Suprapubic skin (tissue), 4 donors: ENCODE measurements at places on chromosomes 6 and 20. TPM values are rescaled to one million over a fixed set of nuclear protein-coding genes. Genes with fewer than 3 reads are reported as not detected.

GRCh38 chr20:59204165-59204894 is 40.7 kb downstream of the ZNF831 start:
- H3K27me3 ChIP-seq = peaks cover 29% of the 10 kb centered on the region
- H3K4me1 ChIP-seq = no peaks in the 10 kb centered on the region
- H3K4me3 ChIP-seq = no peak overlapping the region
- H3K36me3 ChIP-seq = no peaks in the 10 kb centered on the region
- no peak overlapping the region for H3K27ac ChIP-seq

GRCh38 chr6:135647521-135647920 is 150.0 kb upstream of the AHI1 start:
- no peak overlapping the region for H3K27ac ChIP-seq
- no peaks in the 10 kb centered on the region for H3K4me1 ChIP-seq
- H3K4me3 ChIP-seq = no peak overlapping the region
- no peak for DNase-seq

DNA sequence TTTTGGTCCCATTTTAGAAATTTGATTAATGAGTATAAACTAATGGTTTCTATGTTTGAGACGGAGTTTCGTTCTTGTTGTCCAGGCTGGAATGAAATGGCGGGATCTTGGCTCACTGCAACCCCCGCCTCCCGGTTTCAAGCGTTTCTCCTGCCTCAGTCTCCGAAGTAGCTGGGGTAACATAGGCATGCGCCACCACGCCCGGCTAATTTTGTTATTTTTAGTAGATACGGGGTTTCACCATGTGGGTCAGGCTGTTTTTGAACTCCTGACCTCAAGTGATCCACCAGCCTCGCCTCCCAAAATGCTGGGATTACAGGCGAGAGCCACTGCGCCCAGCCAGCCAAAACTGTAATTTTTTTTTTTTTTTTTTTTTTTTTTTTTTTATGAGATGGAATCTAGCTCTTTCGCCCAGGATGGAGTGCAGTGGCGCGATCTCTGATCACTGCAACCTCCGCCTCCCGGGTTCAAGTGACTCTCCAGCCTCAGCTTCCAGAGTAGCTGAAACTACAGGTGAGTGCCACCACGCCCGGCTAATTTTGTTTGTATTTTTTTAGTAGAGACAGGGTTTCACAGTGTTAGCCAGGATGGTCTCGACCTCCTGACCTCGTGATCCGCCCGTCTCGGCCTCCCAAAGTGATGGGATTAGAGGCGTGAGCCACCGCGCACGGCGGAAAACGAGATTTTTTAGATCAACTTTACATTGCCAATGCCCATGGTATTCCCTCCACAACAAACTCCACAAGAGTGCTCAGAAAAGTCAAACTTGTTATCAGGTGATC is 127.8 kb downstream of the HFE start:
- no peak overlapping the region for H3K27ac ChIP-seq
- no peak for DNase-seq
- H3K4me1 ChIP-seq = peaks cover 25% of the 10 kb centered on the region
- H3K4me3 ChIP-seq = peak overlapping the region; percentile 65

- no peaks in the 10 kb centered on the region for H3K36me3 ChIP-seq
- no peak for DNase-seq
- no peak overlapping the region for H3K4me3 ChIP-seq
- no peaks in the 10 kb centered on the region for H3K4me1 ChIP-seq
Measured at GRCh38 chr6:92507552-92507951, 911.8 kb downstream of the EPHA7 start.

DNA sequence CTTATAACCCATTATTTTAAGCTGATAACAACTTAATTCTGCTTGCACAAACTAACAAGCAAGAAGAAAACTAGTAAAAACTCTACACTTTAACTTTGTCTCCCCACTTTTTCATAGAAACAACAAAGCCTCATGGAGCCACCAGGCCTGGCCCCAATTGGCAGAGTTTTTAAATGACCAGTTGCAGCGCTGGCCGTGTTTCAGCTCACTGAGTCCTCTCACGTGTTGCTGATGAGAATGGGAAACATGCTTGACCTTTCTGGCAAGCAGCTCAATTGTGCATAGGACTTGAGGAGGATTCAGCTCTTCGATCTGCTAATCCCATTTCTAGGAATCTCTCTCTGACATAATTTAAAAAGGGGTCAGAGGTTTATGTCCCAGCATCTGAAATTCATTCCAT is 24.5 kb upstream of the GRM4 start:
- peak; percentile 55 for DNase-seq
- no peaks in the 10 kb centered on the region for H3K27me3 ChIP-seq
- H3K4me1 ChIP-seq = peaks cover 11% of the 10 kb centered on the region
- no peaks in the 10 kb centered on the region for H3K36me3 ChIP-seq
- no peak overlapping the region for H3K4me3 ChIP-seq
- no peak overlapping the region for H3K27ac ChIP-seq

DNA sequence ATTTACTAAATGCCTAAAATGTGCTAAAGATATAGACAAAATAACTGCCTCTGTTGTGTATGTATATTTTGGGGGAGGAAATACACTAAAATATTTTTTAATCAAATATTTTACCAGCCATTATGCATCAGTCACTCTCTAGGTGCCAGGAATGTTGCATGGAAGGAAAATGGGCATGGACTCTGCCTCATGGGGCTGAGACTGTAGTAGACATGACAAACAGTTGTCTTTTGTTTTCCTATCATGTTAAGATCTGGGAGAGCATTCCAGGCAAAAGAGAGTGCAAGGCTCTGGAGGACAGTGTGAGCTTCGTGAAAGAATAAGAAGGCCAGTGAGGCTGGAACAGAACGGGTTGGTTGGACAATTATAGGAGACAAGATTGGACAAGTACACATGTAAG is 26.5 kb downstream of the HLA-DOB start:
- H3K27ac ChIP-seq = no peak overlapping the region
- H3K27me3 ChIP-seq = peaks cover 37% of the 10 kb centered on the region
- no peak for DNase-seq

DNA sequence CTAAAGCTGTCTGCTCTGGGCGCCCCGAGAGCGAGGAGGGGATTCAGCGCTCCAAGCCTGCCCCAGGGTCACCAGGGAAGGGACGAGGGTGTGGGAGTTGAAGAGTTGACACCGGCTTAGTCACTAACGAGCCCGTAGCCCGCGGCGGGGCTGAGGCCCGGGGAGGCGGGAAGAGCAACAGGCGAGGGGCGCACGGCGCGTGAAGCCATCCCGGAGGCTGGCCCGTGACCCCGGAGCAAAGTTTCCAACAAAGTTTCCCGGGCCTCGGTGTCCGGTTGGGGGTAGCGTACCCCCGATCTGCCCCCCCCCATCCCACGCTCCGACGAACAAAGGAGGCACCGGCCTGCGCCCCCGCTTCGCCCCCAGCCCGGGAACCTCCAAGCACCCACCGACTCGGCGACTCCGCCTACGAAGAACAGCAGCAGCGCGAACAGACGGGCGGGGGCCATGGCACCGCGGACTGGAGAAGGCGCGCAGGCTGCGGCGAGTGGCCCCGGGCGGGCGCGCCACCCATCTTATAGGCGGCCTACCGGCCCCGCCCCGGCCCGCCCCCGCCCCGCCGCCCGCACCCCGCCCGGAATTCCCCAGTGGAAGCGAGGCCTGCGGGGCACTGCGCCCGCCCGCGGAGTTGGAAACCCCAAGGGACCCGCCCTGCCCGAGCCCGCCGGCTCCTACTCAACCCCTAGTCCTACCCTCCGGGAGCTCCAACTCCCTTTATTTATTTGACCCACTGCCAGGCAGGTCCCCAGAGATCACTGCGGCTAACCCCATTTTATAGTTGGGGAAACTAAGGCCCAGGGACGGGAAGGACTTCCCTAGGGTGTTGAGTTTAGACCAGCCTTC is at the start of gene SDC4:
TSS of gene SDC4 (minus strand) at position 489 of the 843 bp plus-strand sequence. CDS start at position 449, 40 bp downstream.
- DNase-seq = peak; percentile 83
- H3K4me3 ChIP-seq = peak within 1 kb of the TSS; percentile 75
- peaks cover 49% of the 10 kb centered on the region for H3K4me1 ChIP-seq
- H3K36me3 ChIP-seq = no peaks in the 10 kb centered on the region
- no peaks in the 10 kb centered on the region for H3K27me3 ChIP-seq
- H3K27ac ChIP-seq = peak within 1 kb of the TSS; percentile 94

- no peaks in the 10 kb centered on the region for H3K27me3 ChIP-seq
- H3K27ac ChIP-seq = no peak overlapping the region
- no peak for DNase-seq
Measured at GRCh38 chr6:7047128-7047527, 60.6 kb upstream of the RREB1 start.

DNA sequence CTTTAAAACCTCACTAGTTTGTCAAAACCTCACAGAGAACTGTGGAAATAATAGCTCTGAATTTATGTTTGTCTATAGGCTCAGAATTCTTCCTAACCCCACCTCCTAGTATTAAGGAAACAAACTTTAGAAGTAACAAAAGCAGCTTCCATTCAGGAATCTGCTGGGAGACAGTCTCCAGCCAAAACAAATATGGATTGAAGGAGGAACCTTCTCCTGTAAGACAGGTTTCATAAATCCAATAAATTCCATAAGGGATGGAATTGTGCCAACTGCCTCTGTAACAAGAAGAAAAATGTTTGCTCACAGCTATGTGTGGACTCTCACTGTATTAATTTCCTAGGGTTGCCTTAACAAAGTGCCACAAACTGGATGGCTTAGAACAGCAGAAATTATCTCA is 7.5 kb downstream of the SYCP2 start:
- no peak overlapping the region for H3K4me3 ChIP-seq
- H3K27ac ChIP-seq = peak overlapping the region; percentile 32
- H3K36me3 ChIP-seq = no peaks in the 10 kb centered on the region
- H3K4me1 ChIP-seq = no peaks in the 10 kb centered on the region
- no peak for DNase-seq

DNA sequence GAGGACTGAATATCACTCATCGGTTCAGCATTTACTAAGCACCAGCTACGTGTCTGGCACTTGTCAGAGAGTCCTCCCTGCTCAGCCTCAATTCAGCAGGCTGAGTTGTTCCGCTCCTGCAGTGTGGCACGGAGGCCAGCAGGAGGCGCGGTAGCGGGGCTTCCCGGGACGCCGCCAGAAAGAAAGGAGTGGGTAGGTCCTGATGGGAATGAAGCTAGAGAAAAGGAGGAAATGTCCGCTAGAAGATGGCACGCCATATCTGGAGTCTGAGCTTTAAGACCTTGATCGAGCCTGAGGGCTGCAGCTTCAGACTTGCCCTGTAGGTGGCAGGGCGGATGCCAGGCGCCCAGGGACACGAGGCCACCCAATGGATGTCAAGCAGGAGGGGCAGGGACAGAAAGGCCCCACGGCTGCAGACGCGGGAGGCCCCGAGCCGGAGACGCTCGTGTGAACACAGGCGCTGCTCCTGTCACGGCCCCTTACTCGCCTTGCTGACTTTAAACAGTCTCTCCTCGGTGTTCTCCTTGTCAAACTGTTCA is 18.7 kb downstream of the SERPINB6 start:
- H3K27ac ChIP-seq = peak overlapping the region; percentile 35
- H3K4me3 ChIP-seq = peak overlapping the region; percentile 21
- peaks cover 19% of the 10 kb centered on the region for H3K36me3 ChIP-seq
- peaks cover 21% of the 10 kb centered on the region for H3K4me1 ChIP-seq
- DNase-seq = peak; percentile 87

GRCh38 chr20:53244711-53245110 is 272.6 kb downstream of the TSHZ2 start:
- H3K27ac ChIP-seq = no peak overlapping the region
- H3K4me1 ChIP-seq = no peaks in the 10 kb centered on the region
- no peaks in the 10 kb centered on the region for H3K36me3 ChIP-seq
- DNase-seq = no peak

DNA sequence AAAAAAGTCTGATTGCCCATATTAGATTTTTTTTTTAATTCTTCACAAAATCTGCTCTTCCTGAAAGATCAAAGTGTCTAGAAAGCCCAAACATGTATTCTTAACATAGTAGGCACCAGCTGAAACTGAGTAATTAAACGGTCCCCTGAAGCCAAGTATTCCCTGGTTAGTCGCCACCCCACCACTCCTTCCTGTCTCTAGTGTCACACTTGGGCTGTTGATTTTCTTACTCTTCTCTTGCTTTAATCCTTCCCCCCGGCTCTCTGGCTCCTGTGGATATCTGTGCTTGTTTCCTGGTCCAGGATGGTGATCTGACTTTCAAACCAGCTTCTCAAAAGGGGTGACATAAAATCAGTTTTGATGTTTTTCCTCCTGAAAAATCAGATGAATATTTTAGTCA is 162.9 kb downstream of the QKI start:
- H3K4me1 ChIP-seq = peaks cover 15% of the 10 kb centered on the region
- no peak for DNase-seq
- no peaks in the 10 kb centered on the region for H3K36me3 ChIP-seq

DNA sequence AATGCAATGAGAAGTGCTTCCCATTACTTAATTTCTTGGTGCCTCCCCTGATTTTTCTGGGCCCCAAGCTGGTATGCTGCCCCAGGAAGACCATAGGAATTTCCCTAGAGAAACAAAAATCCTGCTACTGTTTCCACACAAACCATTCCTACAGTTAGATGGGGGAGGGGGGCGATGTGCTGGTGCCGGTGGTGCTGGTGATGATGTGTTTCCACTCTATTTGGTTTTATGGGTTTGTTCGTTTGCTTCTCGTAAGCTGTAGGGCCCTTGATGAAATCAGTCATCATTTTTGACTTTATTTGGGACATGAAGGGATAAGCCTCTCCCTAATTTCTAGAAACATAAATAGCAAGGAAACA is 105.1 kb downstream of the MKKS start:
- no peaks in the 10 kb centered on the region for H3K36me3 ChIP-seq
- H3K4me3 ChIP-seq = no peak overlapping the region
- no peak overlapping the region for H3K27ac ChIP-seq
- no peaks in the 10 kb centered on the region for H3K4me1 ChIP-seq
- no peaks in the 10 kb centered on the region for H3K27me3 ChIP-seq

- peaks cover 36% of the 10 kb centered on the region for H3K4me1 ChIP-seq
- no peak within 1 kb of the TSS for H3K27ac ChIP-seq
- peak within 1 kb of the TSS; percentile 47 for H3K4me3 ChIP-seq
- peaks cover 83% of the 10 kb centered on the region for H3K27me3 ChIP-seq
Measured at GRCh38 chr6:34146021-34146782, at the start of gene GRM4. Gene GRM4, minus strand, starts transcription at chr6:34146087. Its CDS starts 12,591 bp downstream, at chr6:34133496.

DNA sequence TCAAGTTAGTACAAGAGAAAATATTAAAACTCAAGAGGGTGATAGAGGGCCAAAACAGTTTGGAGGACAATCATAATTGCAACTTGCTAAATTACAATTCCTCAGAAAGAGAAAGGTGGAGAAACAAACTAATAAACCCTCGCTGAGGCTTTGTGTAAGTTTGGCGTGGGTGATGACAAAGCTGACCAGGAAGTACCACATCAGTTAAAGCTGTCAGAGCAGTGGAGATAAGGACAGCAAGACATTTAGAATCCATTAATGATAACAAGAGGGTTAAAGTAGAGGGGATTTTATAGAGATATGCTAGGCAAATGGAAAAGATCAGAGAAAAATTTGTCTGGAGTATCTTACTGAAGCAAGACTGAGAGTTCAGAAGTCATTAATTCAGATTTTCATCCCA is 334.4 kb downstream of the TFAP2B start:
- H3K36me3 ChIP-seq = no peaks in the 10 kb centered on the region
- H3K4me1 ChIP-seq = no peaks in the 10 kb centered on the region
- no peak overlapping the region for H3K4me3 ChIP-seq
- no peaks in the 10 kb centered on the region for H3K27me3 ChIP-seq
- no peak overlapping the region for H3K27ac ChIP-seq

GRCh38 chr6:5464099-5464885 is 203.0 kb downstream of the FARS2 start:
- peaks cover 3% of the 10 kb centered on the region for H3K4me1 ChIP-seq
- DNase-seq = no peak
- no peaks in the 10 kb centered on the region for H3K27me3 ChIP-seq
- H3K4me3 ChIP-seq = no peak overlapping the region
- no peaks in the 10 kb centered on the region for H3K36me3 ChIP-seq

Gene MBOAT1
- total RNA-seq = 5.3 TPM

Gene LCA5
- total RNA-seq = 1.3 TPM

Gene SOX18
- 3.9 TPM for total RNA-seq

Gene TMC2
- not detected for total RNA-seq

Gene OOEP
- 0.87 TPM for total RNA-seq

Gene DACT2
- 12.6 TPM for total RNA-seq
